ENCODE measurements at places on chromosomes 6 and 20. TPM values are rescaled to one million over a fixed set of nuclear protein-coding genes. Genes with fewer than 3 reads are reported as not detected.

Gene CDH26
- total RNA-seq: 0.40 TPM

Gene HMGCLL1
- not detected for total RNA-seq

GRCh38 chr20:1798982-1799381, 96.2 kb upstream of the SIRPA start:
- H3K36me3 ChIP-seq: no peaks in the 10 kb centered on the region
- DNase-seq: no peak
- peaks cover 56% of the 10 kb centered on the region for H3K27me3 ChIP-seq
- no peak overlapping the region for H3K27ac ChIP-seq

GRCh38 chr6:107323133-107323785, 136.1 kb downstream of the PDSS2 start:
- H3K27me3 ChIP-seq: no peaks in the 10 kb centered on the region
- H3K36me3 ChIP-seq: no peaks in the 10 kb centered on the region
- no peak for DNase-seq
- peaks cover 2% of the 10 kb centered on the region for H3K4me1 ChIP-seq

Measured in activated CD4-positive, alpha-beta T cell treated with anti-CD3 and anti-CD28 coated beads, Interleukin-2, amount 10 ng/mL, durations not matched to agents 7 days and 5 days (primary cell).